ENCODE measurements at places on chromosomes 1 and 21.

DNA sequence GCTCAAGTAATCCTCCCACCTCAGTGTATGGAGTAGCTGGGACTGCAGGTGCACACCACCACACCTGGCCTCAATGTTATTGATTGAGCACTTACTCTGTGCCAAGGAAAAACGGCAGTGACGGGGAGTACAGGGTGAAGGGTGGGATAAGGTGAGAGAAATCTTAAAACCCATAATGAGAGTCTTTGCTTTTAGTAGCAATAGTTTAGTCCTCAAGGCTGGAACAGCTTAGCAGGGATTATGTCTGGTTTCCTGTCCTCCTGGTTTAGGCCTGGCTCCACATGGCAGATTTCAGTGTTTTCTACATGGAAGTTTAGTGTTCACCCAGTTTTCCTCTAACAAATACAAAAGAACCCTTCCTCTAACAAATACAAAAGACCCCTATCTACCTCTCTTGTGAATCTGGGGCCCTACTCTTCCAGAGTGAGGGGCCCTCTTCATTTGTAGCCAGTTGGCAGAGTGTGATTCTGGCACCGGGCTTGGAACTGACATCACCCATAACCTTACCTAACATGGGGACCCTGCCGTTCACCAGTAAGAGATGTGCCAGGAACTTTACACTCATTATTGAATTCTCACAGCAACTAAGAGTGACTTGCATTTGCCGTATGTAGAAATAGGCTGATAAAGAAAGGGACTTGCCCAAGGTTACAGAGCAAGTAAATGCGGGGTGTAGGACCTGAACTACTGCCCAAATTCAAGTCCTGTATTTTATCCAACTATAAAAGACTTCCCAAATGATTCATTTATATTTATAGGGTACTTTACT is 6.9 kb downstream of the ZNF691 start:
- no peak for DNase-seq

DNA sequence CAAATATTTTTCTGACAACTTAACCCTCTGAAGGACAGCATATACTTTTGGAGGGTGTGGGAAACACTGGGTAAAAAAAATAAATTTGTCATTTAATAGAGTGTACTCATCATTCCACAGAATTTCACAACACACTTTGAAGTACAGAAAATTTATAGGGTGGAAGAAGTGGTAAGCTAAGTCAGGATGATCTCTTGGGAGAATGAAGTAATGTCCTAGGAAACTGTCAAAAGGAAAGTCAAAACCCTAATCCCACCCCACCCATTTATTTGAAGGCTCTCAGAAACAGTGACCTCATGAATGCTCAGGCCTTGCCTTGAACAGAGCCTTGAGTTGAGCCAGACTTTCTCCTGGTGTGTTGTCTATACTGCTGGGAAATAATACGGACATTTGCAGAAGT is 7.3 kb upstream of the UAP1 start:
- no peak for DNase-seq

DNA sequence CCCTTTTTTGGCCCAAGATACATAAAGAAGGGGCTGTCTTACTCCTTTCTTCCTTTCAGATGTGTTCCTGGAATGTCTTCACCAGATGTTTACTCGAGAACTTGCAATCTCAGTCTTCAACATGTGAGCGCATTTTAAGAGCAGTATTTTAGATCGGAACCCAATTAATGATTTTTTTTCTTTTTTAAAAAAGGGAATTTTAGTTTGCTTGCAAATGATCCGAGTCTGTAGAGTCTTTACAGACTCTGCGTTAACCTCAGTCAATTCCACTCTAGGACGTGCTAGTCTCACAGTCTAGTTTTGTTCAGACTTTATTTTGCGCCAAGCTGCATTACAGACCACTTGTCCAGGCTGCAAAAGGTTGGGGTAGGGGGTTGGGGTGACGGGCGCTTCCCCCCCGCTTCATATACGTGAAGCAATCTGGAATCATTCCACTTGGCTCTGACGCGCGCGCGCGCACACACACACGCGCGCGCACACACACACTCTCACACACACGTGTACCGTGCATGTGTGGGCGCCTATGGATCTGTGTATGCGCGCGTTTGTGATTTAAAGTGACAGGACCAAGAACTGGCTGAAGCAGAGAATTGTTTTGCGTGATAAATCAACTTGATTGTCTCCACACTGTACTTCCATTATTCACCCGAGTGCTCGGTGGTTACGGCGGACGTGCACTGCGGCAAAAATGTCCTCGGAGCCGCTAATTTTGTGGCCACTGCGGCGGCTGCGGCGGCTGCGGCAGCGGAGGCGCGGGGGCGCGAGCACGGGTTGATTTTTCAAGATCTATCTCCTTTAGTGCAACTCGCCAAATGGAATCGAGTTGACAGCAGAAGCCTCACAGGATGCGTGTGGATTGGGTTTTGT is 25.6 kb upstream of the NFIA start:
- DNase-seq, result no peak

- no peak for DNase-seq
Observed at GRCh38 chr1:94514095-94514727, 27.3 kb downstream of the F3 start.

DNA sequence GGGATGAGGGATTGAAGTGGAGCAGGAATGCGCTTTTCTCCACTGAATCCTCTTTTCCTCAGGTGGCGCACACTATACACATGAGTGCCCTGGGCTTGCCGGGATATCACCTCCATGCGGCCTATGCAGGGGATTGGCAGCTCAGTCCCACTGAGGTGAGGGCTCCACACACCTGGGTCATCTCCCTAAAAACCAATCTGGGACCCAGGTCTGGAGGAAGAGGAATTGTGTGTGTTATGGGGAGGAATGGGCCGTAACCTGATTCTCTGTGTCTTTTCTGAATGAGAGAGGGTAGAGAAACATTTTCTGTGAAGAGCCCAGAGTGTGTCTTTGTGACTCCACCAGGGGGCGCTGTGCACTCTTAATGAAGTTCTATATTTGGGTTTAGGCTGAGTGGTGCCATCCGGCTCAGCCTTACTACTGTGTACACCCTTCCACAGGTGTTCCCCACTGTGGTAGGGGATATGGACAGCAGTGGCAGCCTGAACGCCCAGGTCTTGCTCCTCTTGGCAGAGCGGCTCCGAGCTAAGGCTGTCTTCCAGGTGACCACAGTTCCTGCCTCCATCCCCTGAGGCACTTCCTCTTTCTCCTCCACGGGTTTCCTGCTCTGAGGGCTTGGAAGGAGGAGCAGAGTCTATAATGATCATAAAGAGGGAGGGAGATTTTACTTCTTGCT is 1.5 kb downstream of the TOMM40L start:
- DNase-seq, result no peak

DNA sequence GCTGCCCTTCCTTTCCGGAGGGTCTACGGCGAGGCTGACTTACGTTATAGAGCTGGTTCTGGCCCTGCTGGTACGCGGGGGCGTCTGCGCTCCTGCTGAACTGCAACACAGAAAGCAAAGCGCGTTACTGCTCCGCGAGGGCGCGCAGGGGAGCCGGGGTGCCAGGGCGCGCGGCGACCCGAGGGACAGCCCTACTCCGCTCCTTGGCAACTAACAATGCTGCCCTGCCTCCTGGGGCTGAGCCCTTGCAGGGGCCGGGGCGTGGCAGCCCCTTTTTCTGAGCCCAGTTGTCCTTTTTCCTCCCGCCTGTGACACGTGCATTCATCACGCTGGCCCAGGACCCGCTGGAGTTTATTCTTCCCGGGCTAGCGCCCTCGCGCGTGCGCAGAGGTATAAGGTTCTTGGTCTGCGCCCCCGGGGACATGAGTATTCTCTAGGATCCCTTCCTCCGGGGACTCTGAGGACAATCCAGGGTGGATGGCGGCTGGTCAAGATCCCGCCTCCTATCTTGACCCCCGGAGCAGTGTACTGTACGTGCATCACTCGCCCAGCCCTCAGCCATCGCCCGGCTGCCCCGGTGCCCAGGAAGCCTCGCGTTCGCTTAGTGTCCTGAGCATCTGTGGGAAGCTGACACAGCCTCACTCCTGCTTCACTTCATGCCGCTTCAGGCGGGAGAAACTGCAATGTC is 78.9 kb downstream of the CD247 start:
- DNase-seq, result no peak

DNA sequence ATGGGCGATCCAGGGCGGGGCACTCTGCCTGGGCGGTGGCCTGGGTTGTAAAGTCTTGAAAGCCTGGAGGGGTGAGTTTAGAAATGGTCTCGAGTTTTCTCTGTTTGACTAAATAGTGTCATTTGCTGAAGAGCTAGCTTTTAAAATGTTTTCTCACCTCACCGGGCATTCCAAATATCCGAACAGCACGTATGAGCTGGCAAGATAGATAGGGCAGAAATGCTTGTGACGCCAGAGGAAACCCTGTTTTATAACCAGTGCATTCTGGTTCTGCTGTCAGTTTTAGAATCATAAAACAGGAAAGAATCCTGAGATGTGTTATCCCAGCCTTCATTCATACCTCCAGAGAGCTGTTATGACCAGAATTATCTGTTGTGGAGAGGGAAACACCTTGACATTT is 725 bp downstream of the RTCA start:
- DNase-seq, result no peak

GRCh38 chr1:208565756-208566440 is 321.7 kb upstream of the PLXNA2 start:
- no peak for DNase-seq

DNA sequence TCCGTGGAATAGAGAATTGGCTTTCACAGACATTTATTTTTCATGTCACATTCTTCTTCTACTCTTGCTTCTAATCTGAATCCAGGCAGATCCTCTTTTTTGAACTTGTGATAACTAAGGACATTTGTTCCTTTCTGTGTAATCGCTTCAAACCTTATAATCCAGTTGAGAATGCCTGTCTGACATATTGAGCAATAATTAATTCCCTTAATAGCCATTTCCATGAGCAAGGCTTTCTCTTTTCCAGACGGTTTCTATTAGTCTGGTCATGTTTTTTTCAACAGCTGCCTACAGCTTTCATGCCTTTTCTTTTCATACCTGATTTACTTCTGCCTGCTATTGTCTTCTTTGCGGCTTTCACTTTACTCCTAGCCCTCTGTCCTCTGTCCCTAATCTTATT is 163.4 kb downstream of the CYYR1 start:
- no peak for DNase-seq

GRCh38 chr21:45873418-45873817 is 108.2 kb upstream of the COL6A1 start:
- no peak for DNase-seq

Data from GM04503 (cell line).